Kidney epithelial cell (primary cell): ENCODE measurements at places on chromosomes 6 and 20.

DNA sequence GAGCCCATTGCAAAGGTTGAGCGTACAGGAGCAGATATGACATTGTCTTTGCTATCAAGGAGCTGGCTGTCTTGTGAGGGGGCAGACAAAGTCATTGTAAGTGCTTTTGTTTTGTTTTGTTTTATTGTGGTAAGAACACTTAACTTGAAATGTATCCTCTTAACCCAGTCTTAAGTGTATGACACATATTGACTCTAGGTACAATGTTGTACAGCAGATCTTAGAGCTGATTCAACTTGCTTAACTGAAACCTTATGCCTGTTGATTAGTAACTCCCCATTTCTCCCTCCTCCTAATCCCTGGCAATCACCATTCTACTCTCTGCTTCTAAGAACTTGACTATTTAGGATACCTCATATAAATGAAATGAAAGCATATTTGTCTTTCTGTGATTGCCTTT, 429.0 kb downstream of the BMP2 start:
- peak; percentile 45 for DNase-seq

DNA sequence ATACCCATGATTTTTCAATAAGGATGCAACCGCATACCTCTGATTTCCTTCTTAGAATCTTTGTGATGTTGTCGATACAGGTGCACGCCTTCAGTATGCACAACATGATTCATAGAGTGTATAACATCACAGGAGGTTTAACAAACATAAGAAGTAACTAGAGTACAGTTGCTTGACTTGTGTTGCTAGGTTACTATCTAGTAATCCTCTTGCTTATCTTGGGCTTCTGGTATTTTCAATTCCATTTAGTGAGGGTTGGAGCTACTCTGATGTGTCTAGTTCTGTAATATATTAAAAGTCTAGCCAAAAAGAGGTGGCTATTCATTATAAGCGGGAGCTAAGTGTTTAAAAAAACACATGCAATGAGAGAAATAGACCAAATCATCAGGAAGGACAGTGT, 85.5 kb upstream of the TENT5A start:
- DNase-seq: peak; percentile 4

DNA sequence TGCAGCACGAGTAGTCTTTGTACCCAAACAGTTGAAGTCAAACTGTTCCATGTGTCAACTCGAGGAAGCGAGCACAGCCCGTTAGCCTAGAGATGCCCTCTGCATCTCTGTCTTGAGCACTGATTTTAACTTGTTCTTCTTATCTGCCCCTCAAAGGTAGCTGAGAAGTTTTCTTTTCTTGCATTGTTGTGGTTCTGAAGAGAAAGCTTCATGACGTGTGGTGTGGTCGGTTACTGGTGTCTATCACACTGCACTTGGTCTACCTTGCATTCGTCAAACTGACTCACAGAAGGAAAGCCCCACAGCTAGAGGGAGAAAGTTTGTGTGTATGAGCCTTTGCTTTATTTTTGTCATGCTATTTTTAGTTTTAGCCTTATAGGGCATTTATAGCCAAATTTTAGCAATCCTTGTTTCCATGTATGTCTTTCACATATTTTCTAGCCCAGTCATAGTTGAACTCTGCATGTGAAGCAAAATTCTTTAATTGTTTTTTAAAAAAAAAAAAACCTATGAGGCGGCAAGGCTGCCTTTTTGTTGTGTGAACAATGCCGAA, 115.1 kb downstream of the JAG1 start:
- peak; percentile 75 for DNase-seq

DNA sequence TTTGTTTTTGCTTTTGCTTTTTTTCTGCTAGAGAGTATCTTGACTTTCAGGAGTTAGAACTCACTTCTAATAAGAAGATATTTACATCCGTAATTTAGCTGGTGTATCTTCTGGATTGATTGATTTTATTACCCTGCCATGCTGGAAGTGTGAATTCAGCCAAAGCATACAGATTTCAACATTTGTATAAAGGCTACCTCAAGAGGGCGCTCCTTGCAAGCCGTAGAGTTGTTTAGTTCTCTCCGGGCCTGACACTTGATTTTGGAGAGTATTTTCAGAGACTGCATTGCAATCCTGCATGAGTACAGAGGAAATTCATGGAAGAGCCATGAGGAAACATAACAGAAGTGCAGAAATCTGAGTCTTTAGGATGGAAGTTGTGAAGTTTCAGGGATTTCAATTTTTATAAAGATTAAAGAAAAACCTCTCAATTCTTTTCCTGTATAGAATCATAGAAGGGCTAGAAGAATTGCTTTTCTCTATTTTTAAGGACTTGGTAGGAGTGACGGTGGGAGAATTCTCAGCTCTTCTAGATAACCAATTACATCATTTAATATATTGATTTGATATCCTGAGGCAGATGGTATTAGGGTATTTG, 66.7 kb upstream of the TIAM2 start:
- DNase-seq: peak; percentile 21

DNA sequence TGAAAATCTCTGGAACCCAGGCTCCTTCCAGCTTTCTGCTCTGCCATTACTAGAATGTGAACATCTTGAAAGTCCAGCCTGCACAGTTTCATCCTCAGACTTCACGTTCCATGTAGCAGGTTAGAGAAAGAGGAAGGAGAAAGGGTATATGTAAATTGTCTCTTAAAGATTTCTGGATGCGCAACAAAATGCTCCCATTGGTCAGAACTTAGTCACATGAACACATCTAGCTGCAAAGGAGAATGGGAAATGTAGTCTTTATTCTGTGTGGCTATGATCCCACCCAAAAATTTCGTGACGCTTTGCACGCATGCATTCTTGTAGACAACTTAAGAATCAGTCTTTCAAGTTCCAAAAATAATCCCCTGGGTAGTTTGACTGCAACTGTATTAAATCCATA, 46.4 kb upstream of the CHD6 start:
- no peak for DNase-seq

- DNase-seq: peak; percentile 21
Measured at GRCh38 chr6:15770347-15771143, 107.7 kb upstream of the DTNBP1 start.

- DNase-seq: no peak
Measured at GRCh38 chr6:79943133-79943532, 4.2 kb downstream of the ELOVL4 start.

DNA sequence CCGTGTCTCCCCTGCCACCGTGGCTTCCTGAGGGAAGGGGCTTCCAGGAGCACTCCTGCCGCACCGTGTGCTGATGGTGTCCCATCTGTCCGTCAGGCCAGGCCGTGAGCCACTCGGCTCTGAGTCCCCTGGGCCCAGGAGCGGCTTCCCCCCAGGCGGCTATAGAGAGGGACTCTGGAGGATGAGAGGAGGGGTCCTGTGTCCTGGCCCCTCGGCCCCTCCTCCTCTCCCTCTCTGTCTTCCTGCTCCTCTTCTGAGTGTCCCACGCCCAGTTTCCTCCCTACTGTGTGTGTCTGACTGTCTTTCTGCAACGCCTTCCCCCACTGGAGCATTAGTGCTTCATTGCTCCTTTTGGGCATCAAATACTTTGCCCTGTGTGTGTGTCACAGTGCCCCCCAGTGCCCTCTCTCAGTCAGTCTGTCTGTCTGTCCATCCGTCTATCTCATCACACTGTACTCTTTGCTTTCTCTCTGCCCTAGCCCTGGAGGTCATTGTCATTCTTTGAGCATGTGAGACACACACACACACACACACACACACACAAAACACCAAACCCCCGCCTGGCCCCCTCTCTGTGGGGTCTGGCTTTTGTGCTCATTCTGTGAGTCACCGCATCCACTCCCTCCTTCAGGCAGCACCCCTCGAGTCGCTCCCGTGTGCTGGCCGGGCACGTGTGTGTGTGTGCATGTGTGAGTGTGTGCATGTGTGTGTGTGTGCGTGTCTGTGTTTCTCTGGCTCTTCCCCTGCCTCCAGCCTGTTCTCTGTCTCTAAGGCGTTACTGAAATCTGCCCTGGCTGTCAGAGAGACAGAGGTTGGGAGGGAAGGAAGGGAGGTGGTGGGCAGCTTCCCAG, 71.9 kb downstream of the SRC start:
- no peak for DNase-seq

GRCh38 chr6:159212028-159212427, 42.8 kb downstream of the FNDC1 start:
- DNase-seq: no peak

- no peak for DNase-seq
Measured at GRCh38 chr6:148242180-148242579, 100.5 kb upstream of the SASH1 start.

GRCh38 chr20:45036044-45036755, 64.7 kb downstream of the KCNS1 start:
- DNase-seq: peak; percentile 52

DNA sequence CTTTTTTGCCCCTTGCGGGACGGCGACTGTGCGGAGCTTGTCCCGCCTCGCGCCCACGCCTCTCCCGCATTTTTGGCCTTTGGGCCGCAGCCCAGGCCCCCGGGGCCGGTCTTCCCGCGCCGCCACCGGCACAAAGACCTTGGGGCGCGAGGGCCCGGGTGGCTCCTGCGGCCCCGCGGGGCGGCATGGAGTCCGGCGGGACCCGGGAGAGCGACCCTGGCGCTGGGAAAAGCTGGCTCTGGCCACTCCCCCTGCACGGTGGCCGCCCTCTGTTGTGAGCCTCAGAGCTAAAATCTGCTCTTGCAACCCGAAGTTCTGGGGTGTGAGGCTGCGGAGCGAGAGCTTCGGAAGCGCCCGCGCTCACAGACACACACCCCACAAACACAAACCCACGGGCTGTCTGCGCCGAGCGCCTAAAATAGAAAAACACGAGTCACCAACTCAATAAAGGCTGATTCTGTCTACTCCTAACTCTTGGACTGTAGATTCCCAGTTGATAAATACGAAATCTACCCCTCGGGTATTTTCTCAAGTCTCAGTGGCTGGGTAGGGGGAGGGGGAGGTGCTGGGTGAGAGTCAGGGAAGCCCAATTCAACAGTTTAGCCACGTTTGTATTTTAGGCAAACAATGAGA, 496 bp upstream of the BEND3 start:
- DNase-seq: no peak

DNA sequence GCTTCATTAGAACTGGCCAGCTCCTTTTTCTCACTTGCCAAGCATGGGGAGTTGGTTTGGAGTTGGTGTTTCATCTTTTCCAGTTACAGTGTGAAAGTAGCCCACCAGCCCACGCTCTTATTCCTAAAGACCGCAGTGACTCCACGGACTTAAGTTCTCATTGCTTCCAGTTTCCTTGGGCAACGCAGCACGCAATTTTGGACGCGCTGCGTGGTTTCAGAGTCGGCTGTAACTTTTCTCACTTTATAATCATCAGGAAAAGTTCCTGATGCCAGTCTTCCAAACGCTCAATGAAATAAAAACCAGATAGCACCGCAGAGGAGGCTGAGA, 381 bp upstream of the PEX7 start:
- no peak for DNase-seq

- no peak for DNase-seq
Measured at GRCh38 chr6:139175389-139175948, 40.6 kb downstream of the HECA start.

DNA sequence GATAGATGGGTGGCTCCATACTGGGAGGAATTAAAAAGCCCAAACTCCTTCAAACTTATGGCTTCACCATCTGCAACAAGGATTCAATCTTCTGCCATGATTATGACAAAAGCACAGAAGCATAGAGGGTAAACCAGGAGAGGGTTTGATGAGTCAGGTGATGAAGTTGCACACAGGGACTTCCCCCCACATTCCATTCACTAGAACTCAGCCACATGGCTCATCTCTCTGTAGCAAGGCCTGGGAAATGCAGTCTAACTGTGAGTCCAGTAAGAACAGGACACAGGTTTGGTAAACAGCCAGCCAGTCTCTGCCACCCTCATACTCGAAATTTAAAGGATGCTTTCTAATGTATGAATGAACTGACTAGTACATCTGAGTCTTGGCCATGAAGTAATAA, 142.9 kb downstream of the HIVEP2 start:
- DNase-seq: peak; percentile 96

- DNase-seq: no peak
Measured at GRCh38 chr6:99402448-99402847, 8.5 kb upstream of the COQ3 start.

DNA sequence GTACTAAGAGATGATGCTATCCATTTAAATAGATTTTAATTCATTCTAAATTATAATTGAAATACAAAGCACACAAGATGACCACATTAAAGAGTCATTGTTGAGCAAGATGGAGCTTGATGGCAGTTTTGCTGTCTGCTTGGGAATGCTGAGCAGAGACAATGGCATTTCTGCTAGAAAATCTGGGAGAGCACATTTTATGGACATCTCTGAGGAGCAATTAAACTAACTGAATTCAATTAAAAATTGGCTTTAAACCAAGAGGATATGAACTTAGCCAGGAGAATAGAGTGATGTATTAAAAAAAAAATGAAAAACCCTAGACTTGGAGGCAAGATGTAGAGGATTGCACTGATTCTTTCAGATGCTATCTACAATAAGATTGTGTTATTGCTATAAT, 19.1 kb upstream of the ADGRB3 start:
- no peak for DNase-seq
